HCEC 1CT (cell line): ENCODE measurements at places on chromosomes 3 and 15.

GRCh38 chr15:62071711-62072308, 5.0 kb downstream of the C2CD4A start:
- peak; percentile 46 for DNase-seq

DNA sequence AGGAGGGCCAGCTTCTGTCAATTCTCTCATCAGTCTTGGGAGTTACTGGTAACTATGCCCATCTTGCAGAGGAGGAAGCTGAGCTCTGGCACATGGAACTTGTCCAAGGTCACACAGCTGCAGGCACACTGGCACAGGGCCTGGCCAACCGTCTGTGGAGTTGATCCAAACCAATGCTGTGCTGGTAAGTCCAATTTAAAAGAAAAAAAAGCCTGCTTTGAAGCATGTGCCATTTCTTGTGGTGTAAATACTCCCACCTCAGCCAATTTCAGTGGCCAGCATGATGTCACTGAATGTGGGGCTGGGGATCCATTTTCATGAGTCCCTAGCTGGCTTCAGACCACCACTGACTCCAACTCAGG, 83.4 kb downstream of the CHSY1 start:
- DNase-seq, result no peak

DNA sequence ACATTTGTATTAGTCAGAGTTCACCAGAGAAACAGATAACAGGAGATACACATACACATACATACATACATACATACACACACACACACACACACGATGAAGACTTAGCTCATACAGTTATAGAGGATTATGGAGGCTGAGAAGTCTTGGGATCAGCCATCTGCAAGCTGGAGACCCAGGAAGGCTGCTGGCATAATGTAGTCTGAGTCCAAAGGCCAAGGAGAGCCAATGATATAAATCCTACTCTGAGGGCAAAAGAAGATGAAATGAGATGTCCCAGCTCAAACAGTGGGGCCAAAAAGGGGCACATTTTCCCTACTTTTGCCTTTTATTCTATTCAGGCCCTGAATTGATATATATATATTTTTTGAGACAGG, 6.4 kb upstream of the TTC14 start:
- DNase-seq, result no peak

GRCh38 chr3:52881871-52882270, 15.5 kb downstream of the STIMATE start:
- DNase-seq, result no peak

DNA sequence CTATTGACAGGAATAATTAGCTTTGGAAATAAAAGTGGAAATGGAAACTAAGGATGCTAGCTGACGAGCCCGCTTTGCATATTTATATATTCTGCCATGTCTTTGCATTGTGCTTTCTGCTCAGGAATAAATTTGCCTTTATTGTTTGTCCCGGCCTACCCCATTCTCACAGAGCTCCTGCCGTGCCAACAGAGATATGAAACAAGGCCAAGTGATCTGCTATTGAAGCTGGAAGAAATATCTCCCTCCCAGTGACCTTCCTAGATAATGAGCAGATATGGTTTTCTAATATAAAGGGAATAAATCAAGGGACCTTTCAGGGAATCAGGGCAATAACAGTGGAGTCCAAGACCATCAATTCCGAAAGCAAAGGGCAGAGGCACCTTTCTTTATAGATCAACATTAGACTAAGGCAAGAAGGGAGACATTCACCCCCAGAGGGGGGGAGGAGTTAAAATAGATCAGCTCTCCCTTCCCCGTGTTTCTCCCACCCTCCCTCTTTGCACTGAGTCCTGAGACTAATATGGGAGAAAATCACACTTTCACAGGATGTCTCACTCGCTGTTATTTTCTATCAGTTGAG, 664.6 kb downstream of the AGBL1 start:
- DNase-seq, result no peak

DNA sequence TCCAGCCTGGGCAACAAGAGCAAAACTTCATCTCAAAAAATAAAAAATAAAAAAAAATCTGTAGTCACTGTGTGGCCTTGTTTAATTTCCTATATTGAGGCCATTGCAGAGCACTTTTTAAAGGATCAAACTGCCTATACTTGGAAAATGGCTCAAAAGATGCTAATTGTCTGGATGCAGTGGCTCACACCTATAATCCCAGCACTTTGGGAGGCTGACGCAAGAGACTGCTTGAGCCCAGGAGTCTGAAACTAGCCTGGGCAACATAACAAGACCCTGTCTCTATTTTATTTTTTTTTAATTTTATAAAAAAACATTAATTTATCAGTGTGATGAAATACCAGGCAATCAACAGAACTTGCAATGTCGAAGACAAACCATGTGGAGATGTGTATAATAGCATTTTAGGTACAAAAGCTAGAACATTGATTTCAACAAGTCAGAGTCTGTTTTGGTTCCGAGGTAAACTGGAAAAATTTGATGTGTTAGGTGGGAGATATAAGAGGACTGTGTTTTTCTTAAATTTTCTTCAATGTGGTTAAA, 47.0 kb upstream of the SETD2 start:
- DNase-seq, result no peak

DNA sequence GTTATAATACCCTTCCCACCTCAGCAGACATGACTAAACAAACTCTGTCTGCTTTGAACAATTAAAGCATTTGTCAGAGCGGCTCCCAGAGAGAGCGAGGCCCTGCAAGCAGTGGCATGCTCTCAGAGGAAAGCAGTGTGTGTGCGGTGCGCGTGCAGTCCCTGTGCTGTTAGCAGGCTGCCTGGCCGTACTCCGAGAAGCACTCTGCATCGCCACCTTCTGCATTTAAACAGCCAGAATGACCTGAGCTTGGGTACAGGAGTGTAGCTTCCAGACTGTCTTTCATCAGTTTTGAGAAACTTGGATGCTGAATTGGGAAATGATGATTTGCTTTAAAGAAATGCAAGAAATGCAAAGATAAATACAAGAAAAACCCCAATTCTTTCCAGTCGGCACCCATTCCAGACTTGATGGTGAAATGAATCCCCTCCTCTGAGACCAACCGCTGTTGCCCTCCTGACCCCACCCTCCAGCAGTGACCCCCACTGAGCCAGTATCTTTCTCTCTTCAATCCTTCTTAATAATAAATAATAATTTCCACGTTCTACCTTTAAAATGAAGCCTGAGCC, 113.5 kb downstream of the VGLL4 start:
- DNase-seq, result peak; percentile 93

- DNase-seq, result no peak
Measured at GRCh38 chr3:49869525-49870126, at the start of gene CAMKV. TSS of gene CAMKV (minus strand) at chr3:49869906. CDS start at chr3:49862388, 7,518 bp downstream.

DNA sequence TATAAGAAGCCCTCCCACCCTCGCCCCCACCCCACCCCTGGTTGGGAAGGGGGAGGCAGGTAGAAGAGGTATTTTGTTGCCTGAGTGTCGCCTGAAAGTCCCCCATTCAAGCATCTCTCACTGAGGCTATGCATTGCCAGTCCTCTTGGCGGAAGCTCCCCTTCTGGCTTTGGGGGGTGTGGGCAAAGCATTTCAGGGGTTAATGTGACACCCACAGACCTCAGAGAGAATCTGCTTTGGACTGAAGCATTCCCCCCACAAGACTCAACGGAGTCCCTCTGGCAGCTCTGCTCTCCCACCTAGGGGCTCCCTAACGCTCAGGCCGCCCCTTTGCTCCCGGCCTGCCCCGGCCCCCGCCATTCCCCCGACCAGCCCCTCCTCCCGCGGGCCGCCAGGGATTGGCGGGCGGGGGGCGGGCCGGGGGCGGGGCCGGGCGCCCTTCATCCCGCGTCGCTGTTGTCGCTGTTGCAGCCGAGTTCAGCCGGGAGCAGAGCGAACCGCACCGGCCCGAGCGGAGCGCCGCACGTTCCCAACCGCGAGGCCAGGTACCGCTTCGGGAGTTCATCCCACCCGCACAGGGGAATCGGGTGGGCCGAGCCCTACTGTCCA, at the start of gene SLC38A3:
TSS of gene SLC38A3 (plus strand) at position 468 of the 609 bp plus-strand sequence. CDS start 8,929 bp downstream, outside the sequence.
- no peak for DNase-seq

GRCh38 chr15:57654153-57654852, 52.2 kb upstream of the POLR2M start:
- DNase-seq, result peak; percentile 64
